ENCODE measurements at places on chromosomes 7 and 10.

- no peak for DNase-seq
Measured at GRCh38 chr10:86974484-86974883, 6.2 kb downstream of the ADIRF start.

GRCh38 chr10:69411476-69411875 is 5.2 kb downstream of the TACR2 start:
- DNase-seq: no peak

DNA sequence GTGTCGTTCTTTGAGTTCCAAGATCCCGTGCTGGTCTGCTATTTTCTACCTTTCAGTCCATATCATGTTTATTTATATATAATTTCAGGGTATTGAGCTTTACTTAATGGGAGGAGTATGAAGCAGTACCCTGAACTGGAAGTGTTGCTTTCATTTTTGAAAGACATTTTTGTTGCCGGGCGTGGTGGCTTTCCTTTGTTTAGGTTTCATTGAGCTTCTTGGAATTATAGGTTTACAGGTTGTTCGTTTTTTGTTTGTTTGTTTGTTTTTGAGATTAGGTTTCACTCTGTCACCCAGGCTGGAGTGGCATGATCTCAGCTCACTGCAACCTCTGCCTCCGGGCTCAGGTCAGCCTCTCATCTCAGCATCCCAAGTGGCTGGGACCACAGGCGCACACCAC is 7.4 kb downstream of the ZNF487 start:
- no peak for DNase-seq

DNA sequence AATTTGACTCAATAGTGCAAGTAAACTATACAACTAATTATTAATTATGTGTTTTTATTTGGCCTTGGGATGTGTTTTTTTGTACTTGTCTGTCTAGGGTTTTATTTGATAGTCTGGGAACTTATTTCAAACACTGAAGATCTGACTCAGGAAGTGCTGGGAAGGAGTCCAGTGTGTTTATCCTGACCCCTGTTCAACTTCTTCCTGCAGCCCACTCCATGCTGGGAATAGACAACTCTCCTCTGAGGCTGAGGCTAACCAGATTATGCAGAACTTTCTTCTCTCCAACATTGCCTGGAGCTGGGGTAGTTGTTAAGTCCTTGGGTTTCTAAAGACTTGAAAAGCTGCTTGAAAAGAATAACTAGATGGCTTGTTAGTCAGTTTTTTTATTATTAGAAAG is 6.9 kb downstream of the CISD1 start:
- no peak for DNase-seq

DNA sequence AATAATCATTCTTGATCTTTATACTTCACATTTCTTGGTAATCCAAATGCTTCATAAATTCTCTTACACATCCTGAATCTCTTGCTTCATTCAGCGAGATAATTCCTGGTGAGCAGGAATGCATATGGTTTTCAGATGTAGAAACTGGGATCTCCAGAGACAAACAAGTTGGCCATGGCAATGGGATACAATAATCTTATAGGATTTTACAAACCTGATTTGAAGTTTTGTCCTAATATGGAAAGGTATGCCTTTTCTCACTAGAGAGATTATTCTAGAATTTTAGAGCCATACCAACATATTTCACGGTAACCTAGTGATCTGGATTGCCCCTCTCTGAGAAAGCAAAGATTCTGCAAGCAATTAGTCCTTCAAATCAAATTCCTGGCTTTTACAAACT is 13.1 kb upstream of the TRDMT1 start:
- DNase-seq: no peak

DNA sequence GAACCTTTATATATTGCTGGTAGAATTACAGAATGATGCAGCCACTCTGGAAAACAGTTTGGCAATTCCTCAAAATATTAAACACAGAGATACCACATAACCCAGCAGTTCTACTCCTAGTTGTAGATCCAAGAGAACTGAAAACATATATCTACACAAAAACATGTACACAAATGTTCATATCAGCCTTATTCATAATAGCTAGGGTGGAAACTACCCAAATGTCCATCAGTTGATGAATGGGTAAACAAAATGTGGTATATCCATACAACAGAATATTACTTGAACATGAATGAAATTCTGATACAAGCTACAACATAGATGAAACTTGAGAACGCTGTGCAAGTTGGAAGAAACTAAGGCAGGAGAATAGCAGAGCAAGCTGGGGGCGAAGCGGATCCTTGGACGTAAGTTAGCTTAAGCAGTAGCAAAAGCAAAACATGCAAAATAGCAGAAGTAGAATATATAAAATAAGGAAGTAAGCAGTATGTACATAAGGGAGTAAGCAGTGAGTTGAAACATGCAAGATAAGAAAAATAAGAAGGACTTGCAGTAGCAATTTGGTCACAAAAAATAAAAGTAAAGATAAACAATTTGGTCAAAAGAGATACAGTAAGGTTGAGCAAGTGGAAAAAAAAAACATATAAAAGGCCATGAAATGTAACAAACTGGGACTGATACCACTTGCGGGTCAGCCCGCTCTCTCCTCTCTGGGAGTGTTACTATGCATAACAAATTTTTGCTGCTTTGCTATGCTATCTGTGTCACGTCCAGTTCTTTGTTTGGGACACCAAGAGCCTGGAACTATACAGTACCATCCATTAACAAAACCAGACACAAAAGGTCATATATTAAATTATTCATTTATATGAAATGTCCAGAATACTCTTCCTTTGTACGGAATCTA is 18.0 kb upstream of the HILPDA start:
- no peak for DNase-seq

DNA sequence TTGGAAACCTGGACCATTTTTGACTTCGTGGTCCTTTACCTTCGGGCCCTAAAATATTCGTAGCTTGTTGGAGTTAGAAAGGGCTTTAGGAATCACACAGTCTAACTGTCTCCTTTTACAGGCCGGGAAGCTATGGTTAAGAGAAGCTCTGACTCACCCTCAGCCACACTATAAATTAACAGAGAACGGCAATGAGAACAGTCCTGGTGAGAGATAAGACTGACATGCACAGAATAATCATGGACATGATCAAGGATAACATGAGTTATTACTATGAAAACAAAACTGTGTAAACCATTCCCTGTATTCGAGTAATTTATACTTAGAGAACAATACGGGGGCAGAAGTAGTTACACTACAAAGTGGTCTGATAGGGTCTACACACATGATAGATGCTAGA is 162.5 kb upstream of the MALRD1 start:
- no peak for DNase-seq

- DNase-seq: no peak
Measured at GRCh38 chr10:49837051-49837478, 74.9 kb upstream of the OGDHL start.

DNA sequence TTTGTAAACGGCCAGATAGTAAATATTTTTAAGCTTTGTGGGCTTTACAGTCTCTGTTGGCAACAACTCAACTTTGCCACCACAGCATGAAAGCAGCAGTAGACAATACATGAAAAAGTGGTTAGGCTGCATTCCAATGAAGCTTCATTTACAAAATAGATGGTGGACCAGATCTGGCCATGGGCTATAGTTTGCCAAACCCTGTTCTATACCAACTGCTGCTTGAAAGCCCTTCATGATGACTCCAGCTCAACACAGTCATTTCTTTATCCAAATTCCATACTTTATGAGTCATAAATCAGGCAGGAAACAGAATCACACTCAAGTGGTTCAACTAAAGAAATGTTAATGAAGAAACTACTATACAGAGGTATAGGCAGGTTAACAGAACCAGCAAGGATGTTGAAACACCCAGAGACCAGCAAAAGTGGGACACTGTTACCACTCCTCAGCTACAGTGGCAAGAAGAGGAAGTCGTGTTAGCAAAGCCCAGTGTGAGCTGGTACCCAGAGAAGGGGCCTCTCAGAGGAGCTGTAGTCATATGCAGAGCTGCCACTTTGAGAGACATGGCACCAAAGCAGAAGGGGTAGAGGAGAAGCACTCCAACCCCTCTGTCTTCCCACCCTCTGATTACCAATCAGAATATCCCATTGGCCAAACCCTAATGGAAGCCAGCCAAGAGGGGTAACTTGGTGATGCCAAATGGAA is 72.5 kb downstream of the PRLHR start:
- no peak for DNase-seq

DNA sequence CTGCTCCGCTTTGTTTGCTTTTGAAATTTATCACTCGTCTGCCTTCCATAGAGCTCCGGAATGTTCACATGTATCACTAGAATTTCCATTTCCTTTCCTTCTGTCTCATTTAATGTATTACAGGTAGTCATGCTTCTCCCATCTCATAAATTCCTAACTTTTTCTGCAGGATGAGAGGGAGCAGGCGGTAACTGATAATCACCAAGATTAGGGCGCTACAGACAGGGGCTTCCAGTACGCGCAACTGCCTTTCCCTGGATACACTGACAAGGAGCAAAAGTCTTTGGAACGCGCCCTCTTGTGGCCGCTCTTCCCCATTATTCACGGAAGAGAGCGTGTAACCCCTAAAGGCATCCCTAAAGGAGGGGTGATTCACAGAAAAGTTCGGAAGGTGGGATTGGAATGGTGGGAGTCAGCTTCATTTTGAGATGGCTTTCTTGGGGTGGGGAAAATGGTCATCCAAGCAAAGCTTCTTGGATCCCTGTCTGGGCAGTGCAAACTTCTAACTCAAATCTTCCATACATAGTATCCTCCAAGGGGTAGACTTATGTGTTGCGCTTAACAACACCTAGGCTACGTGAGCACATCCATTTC is 6.5 kb downstream of the INHBA start:
- DNase-seq: no peak

- no peak for DNase-seq
Measured at GRCh38 chr7:66860767-66861166, 60.3 kb upstream of the TMEM248 start.

- no peak for DNase-seq
Measured at GRCh38 chr10:34918060-34918775, 103.1 kb upstream of the PARD3 start.

GRCh38 chr10:11936389-11937152 is 106.0 kb downstream of the UPF2 start:
- no peak for DNase-seq

- DNase-seq: peak; percentile 6
Measured at GRCh38 chr7:24227603-24228359, 56.2 kb upstream of the NPY start.

DNA sequence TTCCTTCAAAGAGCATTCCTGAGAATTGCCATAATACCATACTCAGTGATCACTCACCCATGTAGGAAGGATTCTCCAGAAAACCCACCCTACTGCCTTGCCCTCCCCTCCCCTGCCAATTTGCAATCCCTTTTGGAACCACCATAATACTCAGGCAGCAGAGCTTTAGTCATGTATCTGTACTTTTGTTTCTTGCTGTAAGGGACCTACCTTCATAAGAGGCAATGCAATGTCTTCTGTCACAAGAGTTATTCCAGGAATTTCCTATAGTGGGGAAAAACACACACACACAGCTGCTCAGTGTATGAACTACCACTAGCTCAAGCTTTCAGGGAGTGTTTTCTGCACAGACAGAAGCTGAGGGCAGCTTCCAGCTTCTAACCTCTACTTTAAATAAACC is 67.0 kb downstream of the GSAP start:
- DNase-seq: no peak

DNA sequence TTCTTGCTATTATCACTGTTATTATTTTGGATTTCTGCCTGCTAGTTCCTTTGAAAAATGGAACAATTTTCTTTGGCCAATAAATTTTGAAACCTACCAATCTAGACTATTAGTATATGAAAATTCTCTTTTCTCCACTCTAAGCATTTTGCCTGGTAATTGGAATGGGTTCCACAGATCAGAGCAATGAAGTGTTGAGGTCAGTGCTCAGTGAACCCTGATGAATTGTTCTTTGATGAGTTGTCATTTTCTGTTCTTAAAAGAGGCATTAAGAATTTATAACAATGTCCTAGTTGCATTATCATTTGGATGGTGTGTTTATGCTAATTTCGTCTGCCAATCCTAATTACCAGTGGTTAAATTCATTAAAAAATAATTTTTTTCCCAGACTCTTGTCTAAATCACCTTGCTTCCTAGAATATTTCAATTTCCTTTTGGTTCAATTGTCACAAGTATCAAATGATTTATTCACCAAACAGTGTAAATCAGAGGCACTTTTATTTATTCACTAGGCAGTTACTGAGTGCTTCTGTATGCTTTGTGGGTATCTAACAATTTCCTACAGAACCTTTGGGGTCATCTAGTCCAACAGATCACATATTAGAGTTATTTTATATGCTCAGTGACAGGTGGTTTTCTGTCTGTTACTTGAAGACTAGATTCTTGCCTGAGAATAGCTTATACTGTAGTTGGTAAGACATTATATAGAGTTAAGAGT is 239.0 kb downstream of the DNAJB9 start:
- DNase-seq: no peak
